ENCODE measurements at places on chromosomes 3 and 15.

DNA sequence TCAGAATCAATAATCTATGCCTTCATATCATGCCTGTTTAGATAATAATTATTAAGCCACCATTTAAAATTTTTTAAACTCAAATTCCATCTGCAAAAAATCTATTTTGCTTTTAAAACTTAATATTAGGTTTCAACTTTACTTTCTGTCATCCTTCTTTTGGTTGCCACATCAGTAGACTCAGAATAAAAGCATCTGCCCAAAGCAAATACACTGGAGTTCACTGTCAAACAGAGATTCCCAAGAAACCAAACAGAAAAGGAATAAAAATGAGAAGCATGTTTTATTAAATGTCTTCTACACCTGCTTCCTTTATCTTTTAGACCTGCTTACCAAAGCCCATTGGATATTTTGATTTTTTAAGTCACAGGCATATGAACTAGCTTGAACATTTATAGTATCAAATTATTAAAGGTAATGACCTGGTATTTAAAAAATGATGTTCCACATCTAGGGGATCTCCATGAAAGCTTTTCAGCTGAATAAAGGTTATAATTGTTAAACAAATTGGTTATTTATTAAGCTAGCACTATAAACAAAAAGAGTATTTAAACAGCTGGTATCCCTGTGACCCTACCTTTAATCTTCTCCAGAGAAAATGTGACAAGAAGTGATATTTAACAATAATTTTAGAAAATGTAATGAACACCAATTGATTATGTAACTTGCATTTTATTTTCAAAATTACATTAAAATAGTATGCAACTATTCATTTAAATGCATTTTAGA, 62.5 kb downstream of the ALCAM start:
- no peak for DNase-seq

DNA sequence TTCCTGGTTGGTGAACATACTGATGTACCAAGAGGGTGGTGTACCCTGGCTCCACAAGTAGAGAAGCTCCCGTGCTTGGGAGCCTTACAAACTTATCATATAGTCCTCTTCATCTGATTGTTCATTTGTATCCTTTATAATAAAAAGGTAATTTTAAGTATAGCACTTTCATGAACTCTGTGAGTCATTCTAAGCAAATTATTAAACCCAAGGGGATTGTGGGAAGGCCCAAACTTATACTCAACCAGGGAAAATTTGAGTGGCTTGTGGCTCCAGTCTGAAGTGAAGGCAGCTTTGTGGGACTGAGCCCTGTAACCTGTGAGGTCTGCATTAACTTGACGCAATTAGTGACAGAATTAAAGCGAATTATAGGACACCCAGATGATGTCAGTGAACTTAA, 29.0 kb downstream of the TTBK2 start:
- DNase-seq = no peak

- DNase-seq = no peak
Measured at GRCh38 chr3:47791193-47791855, 9.6 kb upstream of the SMARCC1 start.

GRCh38 chr3:86654806-86655460, 336.0 kb downstream of the VGLL3 start:
- DNase-seq = no peak

DNA sequence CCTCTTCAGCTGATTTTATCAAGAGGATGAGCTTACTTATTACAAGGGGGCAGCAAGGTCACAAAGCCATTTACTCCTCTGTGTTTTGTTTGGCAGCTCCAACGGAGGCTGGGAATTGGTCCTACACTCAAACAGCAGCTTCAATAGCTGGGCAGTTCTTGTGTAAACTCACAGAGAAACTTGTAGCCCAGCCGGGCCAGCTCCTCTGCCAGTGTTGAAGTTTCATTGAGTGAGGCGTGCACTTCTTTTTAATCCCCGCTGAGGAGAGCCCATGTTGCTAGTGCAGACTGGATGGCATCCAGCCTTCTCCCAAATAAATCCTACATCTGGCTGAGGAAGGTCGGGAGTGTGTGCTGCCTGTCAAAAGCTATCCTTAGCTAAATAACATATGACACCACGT, 59.5 kb downstream of the BFSP2 start:
- DNase-seq = no peak

- DNase-seq = no peak
Measured at GRCh38 chr3:183151821-183152351, 10.6 kb downstream of the LAMP3 start.

Measured in GM04504 (cell line).